AML-193 (cell line): ENCODE measurements at places on chromosomes 7 and 10.

GRCh38 chr10:29472301-29473086 is 162.3 kb downstream of the SVIL start:
- DNase-seq: no peak

DNA sequence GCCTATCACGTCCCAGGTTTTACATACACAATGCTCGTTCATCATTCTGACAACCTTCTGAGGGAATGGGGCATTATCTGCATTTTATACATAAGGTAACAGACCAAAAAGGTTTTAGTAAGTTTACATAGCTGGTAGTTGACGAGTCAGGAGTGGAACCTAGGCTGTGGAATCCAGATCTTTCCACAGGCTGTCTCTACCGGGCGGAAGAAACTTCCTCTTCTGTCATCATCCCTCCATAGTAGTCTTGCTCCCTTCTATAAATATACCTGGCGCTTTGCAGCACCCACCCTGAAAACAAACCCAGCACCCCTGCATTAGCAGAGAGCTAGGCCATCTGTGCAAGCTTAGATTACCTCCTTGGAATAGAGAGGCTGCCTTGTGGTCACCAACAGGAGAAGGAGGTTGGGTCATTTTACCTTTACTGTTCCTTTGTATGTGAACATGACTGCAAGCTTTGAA is 1.3 kb downstream of the TSPAN13 start:
- no peak for DNase-seq

DNA sequence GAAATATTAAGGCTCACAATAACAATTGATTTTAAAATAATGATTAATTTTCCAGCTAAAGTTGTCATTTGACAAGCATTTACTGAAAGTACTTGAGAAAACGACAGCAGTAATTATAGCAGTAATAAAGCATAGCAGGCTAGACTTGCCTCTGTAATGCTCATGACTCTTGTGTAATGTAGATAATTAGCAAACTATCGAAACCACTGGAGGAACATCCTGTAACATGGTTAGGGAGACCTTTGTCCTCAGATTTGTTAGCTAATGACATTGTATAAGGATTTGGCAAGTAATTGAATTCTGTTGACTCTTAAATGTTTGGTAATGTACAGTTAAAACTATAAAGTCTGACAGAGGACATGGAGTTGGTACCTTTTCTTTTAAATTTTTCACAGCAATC is 24.8 kb downstream of the ARL4A start:
- peak; percentile 34 for DNase-seq

GRCh38 chr10:131519723-131520605 is 208.4 kb upstream of the TCERG1L start:
- DNase-seq: no peak

- DNase-seq: no peak
These were observed 220.6 kb downstream of the ANK3 start for GRCh38 chr10:60169111-60169510.

DNA sequence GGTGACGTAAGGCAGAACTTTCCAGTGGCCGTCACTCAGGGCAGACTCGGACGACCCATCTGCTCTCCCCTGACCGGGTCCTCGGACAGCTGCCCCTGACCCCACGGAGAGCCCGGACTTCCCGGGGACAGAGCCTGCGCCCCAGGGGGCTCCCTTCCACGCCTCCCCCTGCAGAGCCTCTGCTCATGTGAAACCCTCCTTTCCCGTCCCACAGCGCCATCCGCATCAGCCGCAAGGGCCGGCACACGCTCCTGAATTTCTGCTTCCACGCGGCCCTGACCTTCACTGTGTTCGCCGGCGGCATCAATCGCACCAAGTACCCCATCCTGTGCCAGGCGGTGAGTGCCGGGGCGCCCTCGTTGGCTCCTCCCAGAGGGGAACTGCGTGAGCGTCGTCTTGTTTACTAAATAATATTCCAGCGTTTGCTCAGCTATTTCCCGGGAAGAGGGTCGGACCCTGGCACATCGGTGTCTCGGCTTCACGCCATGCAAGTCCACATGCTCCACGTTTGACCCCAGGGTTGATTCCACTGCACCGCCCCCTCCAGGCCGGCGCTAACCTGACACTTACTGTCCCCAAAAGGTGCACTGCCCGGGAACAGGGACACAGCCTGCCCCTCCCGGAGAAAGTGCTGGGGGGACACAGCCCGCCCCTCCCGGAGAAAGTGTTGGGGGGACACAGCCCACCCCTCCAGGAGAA is 10.9 kb downstream of the ADGRA1 start:
- DNase-seq: no peak

DNA sequence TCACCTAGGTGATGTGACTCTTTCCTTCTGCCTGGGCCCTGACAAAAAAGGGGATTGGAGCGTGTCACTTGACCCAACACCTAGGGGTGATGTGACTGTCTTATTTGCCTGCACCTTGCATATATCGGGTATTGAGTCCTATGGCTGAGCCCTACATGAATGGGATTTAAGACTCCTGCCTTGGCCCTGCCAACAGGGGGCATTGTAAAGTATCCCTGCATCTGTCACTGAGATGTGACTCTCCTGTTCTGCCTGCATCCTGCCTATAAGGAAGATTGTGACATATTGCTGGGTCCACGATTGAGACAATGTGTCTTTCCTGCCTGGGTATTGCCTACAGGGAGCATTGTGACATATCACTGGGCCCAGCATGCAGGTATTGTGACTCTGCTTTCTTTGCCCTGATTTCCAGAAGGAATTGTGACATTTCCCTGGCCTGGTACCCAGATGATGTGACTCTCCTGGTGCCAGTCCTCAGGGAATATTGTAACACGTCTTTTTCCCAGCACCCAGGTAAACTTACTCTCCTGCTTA is 14.2 kb upstream of the ZNF107 start:
- peak; percentile 88 for DNase-seq
